ENCODE measurements at places on chromosomes 5 and 9.

DNA sequence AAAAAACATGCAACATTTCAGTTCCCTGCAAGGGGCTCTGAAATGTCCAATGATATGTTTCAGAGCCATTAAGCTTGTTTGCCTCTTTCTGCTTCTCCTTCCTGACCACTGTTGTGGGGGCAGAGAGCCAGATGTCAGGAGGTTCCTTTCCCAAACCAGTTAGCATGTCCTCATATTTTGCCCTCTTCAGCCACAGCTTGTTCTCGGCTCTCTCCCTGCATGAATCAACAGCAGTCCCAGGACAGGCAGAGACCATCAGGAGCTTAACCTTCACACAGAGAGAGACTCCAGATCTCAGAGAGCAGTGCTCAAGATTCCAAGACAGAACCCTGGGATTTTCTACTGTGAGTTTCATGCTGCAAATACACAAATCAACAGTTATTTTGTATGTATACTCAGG, 218.5 kb downstream of the COMMD10 start:
- no peak for DNase-seq

GRCh38 chr5:175478384-175479124, at the start of gene SFXN1:
Gene SFXN1 (plus strand): TSS chr5:175478560. CDS start chr5:175492104, 13,544 bp downstream.
- peak; percentile 75 for DNase-seq

DNA sequence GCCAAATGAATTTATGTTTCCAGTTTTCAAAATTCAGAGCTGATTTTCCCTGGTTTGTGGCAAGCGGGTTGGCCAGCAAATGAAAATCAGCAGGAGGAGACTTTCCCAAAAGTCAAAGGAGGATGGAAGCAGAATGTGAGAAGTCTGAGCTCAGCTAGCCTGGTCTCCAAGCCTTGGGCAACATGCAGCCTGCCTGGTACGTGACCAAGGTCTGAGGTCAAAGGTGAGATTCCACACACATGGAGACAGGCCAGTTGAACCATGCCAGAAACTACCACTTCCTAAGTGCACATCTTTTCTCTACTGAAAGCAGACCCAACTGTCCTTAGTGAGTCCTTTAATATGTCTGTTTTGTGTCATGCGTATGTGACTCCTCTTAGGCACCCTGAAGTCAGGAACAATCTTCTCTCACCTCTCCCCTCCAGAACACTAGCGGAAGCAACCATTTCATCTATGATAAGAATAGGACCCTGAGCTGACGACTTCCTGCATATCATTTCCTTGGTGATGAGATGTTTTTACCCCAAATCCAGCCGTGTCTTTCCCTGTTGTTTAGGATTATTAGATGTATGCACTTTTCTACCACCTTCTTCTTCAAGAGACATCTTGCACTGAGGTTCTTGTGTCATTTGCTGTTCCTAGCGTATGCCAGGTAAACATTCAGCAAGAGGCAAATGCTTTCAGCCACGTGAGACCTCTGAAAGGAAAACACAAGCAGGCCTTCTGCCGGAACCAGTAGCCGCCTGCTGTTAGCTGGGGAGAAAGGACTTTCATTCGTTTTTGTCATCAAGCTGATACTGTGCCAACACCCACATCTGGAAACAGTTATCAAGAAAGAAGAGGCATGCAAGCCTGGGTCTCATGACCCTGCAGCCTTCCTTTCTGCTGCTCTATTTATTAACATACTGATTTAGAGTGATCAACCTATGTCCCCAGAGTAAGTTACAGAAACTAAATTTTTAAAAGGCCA, 9.7 kb upstream of the TGFBI start:
- DNase-seq: peak; percentile 15

- DNase-seq: no peak
Measured at GRCh38 chr5:123091298-123092222, 2.5 kb downstream of the PRDM6 start.

GRCh38 chr9:127444283-127444920, 6.8 kb downstream of the RPL12 start:
- no peak for DNase-seq

DNA sequence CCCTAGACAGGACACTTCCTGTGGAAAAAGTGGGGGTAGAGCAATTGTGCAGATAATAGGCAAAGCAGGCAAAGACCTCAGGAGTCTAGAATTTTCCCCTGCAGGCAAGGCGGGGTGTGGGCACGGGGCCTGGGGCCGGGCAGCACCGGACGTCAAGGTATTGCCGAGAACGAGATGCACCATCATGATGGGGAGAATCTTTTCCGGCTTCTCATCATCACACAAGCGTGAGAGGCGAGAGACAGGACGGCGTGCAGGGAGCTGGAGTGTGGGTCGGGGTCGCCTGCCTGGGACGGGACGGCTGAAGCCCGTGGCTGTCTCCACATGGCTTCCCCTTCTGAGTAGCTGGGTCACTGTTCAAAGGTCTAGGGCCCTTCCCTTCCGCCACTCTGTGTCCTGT, 44.5 kb downstream of the OLFM1 start:
- no peak for DNase-seq

Data from kidney tubule cell (primary cell).